ENCODE measurements at places on chromosomes 5 and 9.

DNA sequence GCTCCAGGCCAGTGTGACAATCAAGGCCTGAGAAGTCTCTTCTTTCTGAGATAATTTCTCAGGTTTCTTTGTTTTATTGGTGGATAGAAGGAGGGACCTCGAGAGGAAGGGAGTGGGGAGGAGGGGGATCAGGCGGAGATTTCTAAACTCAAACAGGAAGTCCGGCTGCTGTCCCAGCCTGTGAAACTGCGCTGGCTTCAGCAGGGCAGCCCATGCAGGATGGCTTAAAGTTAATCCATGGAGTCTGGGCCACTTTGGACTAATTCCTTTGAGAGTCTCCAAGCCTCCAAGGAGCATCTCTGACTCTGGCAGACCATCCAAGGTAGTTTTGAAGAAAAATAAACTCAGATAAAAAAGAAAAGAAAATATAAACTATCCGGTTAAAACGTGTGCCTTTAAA is 378.5 kb downstream of the MLLT3 start:
- DNase-seq: no peak

GRCh38 chr9:136695435-136695895 is 8.2 kb upstream of the AGPAT2 start:
- DNase-seq: no peak

- DNase-seq: no peak
These were observed 138.2 kb upstream of the RFX3 start for GRCh38 chr9:3664044-3664443.

DNA sequence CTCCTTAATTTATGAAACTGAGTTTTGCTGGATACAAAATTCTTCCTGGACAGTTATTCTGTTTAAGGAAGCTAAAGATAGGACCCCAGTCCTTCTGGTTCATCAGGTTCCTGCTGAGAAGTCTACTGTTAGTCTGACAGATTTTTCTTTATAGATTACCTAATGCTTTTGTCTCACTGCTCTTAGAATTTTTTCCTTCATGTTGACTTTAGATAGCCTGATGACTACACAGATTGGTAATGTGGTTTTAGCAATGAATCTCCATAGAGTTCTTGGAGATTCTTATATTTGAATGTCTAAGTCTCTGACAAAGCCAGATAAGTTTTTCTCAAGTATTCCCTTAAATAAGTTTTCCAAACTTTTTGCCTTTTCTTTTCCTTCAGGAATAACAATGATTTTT is 419.7 kb downstream of the CDH10 start:
- no peak for DNase-seq

- no peak for DNase-seq
These were observed 574.7 kb downstream of the TLE4 start for GRCh38 chr9:80146466-80146865.

GRCh38 chr5:157126-157715 is 34.1 kb upstream of the LRRC14B start:
- no peak for DNase-seq

DNA sequence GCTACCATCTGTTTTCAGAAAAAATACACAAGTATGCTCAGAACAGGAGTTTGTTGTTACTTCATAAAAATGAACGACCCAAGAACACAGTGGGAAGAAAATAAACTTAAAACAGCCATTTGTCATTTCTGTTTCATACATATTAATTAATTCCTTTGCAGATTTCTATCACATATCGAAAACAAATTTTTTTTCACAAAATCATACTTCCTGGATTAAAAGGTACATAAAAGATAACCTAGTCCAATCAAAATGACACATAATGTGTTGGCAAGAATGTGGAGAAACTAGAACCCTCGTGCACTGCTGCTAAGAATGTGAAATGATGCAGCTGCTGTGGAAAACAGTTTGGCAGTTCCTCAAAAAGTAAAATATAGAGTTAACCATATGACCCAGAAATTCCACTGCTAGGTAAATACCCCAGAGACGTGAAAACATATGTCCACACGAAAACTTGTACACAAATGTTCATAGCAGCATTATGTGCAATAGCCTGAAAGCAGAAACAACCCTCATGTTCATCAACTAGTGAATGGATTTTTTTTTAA is 46.0 kb downstream of the MYO10 start:
- DNase-seq: no peak

GRCh38 chr9:19156026-19156474 is 28.8 kb upstream of the PLIN2 start:
- DNase-seq: no peak

DNA sequence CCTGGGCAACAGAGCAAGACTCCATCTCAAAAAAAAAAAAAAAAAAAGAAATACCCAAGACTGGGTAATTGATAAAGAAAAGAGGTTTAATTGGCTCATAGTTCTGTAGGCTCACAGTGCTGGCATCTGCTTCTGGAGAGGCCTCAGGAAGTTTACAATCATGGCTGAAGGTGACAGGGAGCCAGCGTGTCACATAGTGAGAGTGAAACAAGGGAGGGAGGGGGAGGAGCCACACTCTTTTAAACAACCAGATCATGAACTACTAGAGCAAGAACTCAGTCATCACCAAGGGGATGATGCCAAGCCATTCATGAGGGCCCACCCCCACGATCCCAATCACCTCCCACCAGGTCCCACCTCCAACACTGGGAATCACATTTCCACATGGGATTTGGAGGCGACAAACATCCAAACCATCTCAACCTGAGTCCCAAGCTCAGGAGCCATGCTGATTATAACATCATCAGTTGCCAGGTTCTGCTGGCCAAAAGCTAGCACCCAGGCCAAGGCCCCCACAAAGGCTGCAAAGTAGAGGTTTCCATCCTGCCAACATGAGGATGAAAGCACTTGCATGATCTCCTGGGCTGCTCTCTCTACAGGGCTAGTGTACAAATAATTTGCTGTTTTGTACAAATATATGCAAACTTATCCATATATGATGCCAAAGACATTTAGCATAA is 15.3 kb downstream of the DENND1A start:
- no peak for DNase-seq

DNA sequence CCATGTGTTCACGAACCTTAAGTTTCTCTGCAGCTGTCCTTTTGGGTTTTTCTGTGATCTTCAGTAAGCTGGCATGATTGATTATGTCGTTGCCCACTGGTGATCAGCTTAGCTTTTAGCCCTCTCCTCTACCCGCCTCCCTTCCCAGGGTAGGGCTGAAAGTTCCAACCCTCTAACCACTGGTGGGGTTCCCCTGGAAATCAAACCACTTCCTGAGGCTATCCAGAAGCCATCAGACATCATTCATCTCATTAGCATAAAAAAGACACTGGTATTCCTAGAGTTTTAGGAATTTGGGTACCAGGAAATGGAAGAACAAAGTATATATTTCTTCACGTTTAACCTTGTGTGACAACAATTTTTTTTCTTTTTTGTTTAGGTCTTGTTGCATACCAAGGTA is 29.8 kb downstream of the SPIN1 start:
- DNase-seq: no peak

GRCh38 chr9:86082870-86083269 is 16.5 kb downstream of the GOLM1 start:
- DNase-seq: no peak

DNA sequence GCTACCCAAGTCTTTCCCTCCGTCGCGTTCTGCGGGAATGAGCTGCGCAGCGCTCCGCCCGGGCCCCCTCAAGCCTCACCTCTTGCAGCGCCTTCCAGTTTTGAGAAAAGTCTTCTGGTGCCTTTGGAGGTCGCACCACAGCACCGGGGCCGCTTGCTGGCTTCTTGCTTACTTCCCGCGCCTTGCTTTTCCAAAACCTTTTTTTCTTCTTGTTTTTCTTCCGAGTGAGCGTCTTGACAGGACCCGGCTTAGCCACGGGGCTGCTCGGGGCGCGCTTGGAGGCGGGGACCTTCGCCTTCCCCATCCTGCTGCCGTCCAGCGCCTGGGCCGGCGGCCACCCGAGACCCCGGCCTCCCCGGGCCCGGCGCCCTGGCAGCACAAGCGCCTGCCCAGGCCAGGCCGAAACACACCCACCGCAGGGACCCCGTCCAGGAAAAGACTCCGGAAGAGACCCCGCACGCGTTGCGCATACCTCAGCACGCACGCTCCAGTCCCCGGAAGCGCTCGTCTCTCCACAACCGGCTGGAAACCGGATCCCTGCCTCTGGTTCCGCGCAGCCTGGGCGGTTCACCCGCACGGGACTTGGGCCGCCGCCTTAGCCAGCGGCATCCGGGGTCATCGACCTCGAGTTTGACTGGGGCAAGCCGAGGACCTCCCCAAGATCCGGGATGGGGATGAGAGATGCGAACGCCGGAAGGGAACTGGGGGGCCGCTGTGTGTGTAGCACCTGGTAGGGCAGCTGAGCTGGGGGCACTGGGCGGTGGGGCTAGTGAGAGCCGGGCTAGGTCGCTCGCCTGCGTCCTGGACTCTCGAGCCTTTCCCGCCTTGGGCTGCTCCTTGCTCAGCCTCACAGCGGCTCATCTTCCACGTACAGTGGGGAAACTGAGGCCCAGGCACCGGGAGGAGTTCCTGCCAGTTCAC is at the start of gene REXO4:
REXO4 (minus strand) TSS at position 470 of the 921 bp plus-strand sequence; CDS start at position 304, 166 bp downstream.
- peak; percentile 86 for DNase-seq

- no peak for DNase-seq
These were observed 146.8 kb downstream of the EBF1 start for GRCh38 chr5:158952951-158953350.
